ENCODE measurements at places on chromosomes 1 and 21.

GRCh38 chr1:160708118-160708517 lies 3.5 kb downstream of the CD48 start:
- DNase-seq, result no peak

DNA sequence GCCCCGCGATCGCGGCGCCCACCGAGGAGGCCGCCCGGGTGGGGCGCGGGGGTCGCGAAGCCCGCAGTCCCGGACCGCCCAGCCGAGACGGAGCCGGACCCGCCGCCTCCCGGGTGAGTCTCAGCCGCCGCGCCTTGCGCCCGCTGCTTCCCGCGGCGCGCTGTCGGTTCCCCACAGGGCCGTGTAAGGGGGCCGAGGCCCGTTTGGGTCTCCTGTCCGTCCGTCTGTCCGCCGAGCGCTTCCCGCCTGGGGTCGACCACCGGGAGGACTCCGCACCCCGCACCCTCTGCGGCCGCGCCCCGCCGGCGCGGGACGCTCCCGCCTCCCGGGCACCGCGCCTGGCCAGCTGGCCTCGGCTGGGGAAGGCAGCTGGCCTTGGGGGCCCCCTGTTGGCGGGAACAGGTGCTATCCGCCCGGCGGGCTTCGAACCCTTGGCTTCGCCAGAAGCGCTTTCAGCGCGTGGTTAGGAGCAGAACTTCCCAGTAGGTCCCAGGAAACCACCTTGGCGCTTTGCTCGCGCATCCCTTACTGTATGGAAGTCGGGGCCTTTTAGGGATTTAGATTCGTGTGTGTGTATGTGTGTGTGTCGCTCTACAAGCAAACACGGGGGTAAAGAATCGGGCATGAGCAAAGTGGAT lies 414 bp downstream of the TMEM51 start:
- no peak for DNase-seq

DNA sequence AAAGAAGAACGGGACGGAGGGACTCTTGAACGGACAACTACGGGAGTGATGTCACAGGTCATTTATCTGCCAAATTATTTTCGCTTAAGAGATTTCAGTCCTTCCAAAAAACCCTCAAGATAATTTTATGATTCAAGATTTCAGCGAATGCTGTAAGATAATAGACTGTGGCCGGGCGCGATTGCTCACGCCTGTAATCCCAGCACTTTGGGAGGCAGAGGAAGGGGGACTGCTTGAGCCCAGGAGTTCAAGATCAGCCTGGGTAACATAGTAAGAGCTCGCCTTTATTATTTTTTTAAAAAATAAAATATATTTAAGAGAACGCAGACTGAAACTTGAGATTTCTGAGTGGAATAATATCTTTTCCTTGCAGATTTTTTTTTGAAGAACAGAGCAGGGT lies 609 bp downstream of the RWDD2B start:
- peak; percentile 19 for DNase-seq

DNA sequence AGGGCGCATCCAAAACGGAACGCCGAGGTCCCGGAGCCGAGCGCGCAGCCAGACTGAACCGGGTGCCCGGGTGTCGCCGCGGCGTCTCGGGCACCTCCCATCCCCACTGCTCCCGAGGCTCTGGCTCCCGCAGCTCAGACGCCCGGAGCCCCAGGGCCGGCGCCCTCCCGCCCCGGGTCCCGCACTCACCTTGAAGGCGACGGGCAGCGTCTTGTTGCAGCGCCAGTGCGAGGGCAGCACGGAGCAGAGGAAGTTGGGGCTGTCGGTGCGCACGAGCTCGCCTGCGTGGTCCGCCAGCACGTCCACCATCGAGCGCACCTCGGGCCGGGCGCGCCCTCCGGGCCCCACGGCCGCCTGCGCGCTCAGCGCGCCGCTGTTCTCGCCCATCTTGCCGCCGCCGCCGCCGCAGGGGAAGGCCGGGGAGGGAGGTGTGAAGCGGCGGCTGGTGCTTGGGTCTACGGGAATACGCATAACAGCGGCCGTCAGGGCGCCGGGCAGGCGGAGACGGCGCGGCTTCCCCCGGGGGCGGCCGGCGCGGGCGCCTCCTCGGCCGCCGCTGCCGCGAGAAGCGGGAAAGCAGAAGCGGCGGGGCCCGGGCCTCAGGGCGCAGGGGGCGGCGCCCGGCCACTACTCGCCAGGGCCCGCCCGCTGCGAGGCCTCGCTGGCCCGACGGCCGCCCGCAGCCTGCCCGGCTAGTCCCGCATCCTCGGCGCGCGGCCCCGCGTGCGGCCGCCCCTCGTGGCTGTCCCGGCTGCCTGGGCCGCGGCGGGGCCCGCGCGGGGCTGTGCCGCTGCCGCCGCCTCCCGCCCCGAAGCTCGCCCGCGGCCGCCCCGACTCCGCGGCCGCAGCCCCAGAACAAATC lies 447 bp downstream of the RUNX3 start:
- peak; percentile 68 for DNase-seq

- no peak for DNase-seq
Measured at GRCh38 chr1:230112782-230113181, 45.7 kb downstream of the GALNT2 start.

- DNase-seq, result peak; percentile 74
Measured at GRCh38 chr1:40948741-40949443, 30.6 kb upstream of the CTPS1 start.

DNA sequence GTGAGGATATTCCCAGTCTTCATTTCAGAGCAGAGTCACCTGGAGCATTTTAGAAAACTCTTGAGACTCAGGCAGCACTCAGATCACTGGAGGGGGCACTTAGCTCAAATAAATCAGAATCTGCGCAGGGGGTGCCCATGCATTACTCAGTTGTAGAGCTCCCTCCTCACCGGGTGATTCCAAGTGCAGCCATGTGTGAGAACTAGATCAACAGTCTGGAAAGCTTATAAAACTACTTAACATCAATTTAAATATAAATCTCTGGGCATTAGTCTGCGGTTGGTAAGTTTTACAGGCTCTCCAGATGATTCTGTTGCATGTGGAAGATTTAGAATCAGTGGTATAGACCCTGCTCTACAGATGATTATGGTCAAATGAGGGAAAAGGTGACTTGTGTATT lies 128.6 kb downstream of the ST6GALNAC3 start:
- DNase-seq, result no peak

- DNase-seq, result no peak
Measured at GRCh38 chr1:36126797-36127500, 1.9 kb upstream of the COL8A2 start.

DNA sequence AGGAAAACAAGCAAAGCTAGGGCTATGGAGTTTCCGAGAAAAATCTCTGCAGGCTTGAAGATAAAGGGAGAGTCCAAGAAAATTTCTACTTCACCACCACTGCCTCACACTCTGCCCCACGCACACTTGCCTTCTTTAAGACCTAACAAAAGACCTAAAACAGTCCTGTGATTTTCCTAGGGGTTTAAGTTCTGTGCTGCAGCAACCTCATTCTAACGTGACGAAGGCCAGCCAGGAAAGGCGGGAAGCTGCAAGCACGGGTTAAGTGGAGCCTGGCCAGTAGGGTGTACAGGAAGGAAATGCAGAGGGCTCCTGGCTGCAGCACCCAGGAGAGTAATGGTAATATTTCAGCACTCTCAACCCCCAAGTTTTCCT lies 1.5 kb downstream of the SPATA6 start:
- no peak for DNase-seq

DNA sequence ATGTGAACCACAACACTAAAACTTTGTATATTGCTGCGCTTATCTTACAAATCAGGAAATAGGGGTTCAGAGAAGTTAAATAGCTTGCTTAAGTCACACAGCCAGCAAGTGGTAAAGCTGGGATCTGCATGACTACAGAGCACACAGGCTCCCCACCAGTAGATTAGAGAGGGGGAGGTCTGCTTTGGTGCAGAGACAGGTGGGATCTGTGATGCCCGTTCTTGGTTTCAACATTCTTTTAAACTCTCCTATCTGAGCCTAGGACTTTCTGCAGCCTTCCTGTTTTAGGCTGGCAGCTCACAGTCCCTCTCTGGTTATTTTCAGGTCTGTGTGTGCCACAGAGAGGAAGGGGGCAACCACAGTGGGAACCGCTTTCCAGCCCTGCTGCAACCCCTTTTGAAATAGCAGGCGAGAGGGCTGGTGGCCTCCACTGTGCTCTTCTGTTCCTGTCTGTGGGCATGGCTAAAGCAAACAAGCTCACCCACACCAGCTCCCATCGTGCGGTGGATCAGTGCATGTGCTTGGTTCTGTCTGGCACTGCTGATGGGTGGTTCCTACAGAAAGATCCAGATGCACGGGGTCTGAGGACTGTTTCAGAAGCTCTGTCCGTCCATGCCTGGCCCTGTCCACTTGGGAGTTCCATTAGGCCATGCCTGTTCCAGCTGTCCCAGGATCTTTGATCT lies 1.7 kb upstream of the IL6R start:
- peak; percentile 37 for DNase-seq

DNA sequence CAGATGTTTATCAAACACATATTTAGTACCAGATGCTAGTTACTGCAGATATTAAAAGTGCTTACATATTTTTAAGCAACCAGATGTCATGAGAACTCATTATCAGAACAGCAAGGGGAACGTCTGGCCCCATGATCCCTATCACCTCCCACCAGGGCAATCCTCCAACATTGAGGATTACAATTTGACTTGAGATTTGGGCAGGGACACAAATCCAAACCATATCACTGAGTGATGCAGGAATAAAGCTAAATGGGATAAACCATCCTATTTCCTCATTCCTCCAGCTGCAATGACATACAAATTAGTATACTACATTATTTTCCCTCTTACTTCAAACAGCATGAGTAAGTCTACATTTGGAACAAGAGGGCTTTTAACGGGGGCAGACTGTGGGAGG lies 3.1 kb upstream of the KCNK2 start:
- DNase-seq, result no peak

- DNase-seq, result no peak
Measured at GRCh38 chr1:101730559-101730958, 266.2 kb downstream of the OLFM3 start.

- no peak for DNase-seq
Measured at GRCh38 chr1:1117469-1117831, 1.6 kb upstream of the C1orf159 start.

DNA sequence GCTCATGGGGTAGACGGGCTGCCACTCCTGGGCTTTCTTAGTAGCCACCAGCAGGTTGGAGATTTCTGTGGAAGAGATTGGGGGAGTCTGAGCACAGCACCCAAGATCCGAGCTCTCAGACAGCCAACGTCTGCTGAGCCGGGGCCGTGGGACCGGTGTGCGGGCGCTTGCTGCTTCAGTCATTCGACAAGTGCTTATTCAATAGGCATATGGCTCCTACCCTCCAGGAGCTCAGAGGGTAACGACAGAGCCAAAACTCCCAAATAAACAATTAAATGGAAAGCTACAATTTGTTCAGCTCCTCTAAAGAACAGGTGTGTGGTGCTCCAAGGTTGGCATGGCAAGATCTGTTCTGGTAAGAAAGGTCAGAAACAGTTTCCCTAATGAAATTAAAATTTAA lies 106.0 kb downstream of the RAVER2 start:
- no peak for DNase-seq

DNA sequence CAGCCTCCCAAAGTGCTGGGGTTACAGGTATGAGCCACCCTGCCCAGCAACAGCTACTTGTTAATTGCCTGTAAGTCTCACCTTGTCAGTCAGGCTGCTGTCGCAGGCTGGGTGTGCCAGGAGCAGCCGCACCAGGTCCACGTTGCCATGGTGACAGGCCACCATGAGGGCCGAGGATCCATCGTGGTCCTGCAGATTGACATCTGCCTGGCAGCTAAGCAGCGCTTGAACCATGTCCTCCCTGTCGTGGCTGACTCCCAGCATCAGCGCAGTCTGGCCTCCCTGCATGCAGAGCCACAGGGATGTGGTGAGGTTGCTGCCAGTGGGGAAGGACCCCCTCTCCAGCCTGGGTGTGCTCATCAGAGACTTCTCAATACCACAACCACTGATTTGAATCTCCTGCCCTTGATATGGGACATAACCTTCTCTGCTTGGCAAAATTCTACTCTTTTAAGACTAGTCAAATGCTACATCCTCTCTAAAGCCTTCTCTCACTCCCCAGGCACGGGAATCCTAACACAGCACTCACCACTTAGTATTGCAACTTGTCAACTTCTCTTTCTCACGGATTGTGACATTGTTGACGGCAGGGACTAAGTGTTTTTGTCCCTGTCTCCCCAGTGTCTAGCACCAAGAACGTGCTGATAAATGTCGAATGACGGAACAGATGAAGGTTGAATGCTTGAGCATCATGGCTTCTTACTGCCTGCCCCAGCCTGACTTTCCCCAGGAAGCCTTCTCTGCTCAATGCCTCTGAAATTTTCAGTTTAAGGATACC lies 52.9 kb downstream of the L1TD1 start:
- DNase-seq, result no peak

GRCh38 chr1:58929671-58930325 lies 146.0 kb upstream of the JUN start:
- DNase-seq, result no peak

DNA sequence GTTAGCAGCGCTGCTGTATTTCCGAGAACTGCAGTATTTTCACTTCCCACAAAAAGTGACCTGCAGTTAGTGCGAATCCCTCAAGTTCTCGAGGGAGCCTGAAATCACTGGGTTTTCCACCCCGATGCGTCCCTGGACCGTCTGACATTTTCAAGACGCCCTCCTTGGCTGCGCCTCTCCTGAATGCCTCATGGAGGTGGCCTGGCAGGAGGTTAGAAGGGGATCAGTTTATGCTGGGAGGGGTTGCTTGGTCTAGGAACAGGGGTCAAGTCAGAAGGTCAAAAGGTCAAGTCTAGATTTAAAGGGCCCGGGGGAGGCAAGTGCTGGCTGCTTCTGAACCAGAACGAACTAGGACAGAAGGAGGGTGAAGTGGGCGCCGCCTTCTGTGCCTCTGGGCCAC lies 176.8 kb downstream of the PRDM16 start:
- DNase-seq, result no peak

- DNase-seq, result no peak
Measured at GRCh38 chr1:203104789-203105390, 19.1 kb upstream of the MYOG start.

GRCh38 chr1:72202761-72203160 lies 79.6 kb downstream of the NEGR1 start:
- no peak for DNase-seq

DNA sequence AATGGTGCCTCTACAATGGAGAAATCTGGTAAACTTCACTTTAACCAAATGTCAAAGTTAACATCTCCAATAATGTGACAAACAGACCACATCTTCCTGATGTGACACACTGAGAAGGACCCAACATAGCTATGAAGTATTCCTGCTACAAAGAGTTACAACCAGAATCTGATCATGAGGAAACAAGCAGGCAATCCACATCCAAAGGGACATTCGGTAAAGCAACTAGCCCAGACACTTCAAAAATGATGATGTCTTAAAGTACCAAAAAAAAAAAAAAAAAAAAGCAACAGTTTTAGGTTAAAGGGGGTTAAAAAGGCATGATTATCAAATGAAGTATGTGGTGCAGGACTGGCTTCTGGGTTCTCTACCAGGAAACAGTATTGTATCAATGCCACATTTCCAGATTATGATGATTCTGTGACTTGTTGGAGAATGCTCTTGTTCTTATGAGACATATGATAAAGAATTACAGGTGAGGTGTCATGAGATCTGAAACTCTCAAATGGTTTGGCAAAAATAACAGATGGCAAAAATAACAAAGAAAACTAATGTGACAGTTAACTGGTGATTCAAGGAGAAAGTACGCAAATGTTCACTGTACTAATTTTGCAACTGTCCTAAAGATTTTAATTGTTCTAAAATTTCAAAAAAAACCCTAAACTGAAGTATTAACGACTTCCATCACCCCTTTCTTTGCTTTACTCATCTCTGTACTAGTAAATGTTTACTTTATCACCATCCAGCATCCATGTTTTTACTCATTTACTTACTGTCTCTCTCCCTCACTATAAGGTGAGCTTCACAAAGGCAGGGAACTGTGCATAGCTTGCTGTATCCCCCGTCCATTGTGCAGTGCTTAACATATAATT lies 2.8 kb downstream of the CD58 start:
- DNase-seq, result no peak

Data from CD4-positive, CD25-positive, alpha-beta regulatory T cell (primary cell).